Activated CD4-positive, alpha-beta memory T cell treated with anti-CD3 and anti-CD28 coated beads, Interleukin-2, amount 10 ng/mL, durations not matched to agents 7 days and 5 days (primary cell): ENCODE measurements at places on chromosomes 12 and 14.
A peak's percentile ranks its signal among the peaks of the same experiment; 100 is the strongest.

- no peak for DNase-seq
Measured at GRCh38 chr14:86168371-86168770, 638.4 kb downstream of the FLRT2 start.

DNA sequence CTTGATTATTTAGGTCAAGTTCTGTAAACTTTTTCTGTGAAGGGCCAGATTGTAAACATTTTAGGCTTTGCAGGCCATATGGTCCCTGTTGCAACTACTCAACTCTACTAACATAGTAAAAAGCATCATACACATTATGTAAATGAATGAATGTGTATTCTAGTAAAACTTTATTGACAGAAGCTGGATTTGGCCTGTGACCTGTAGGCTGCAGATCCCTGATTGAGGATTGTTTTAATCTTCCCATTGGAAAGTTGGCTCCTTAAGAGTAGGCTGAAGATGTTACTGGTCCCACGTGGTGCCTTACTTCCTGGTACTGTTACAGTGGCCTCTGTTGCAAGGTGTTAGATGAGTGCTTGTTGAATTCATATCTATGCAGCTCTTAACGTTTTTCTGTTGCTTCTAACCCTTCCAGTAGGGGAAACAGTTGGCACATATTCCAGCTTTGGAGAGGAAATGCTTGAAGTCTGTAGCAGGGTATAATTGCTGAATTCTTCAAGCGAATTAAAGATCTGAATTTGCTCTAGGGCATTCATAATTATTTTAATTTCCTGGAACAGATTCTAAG is 133.6 kb upstream of the DNM1L start:
- DNase-seq: no peak

GRCh38 chr12:103207936-103208335 is 250.5 kb downstream of the ASCL1 start:
- DNase-seq: no peak

DNA sequence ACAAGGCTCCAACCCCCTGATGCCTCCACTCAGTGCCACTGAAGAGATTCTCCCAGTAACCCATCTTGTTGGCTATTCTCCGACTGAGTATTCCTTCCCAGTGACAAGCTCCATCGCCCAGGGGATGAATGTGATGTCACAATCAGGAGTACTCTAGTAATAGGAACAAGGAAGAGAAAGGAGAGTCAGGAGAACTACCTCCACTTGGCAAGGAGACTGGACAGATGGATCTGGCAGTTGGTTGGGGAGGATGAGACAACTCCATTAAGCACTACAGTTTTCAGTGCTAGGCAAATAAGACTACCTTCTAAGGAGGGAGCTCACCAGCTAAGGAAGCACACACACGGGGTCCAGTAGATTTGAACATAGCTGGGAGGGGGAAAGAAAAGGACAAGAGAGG is 5.3 kb downstream of the RNF41 start:
- no peak for DNase-seq

GRCh38 chr14:89779707-89780106 is 174.8 kb downstream of the EFCAB11 start:
- no peak for DNase-seq

DNA sequence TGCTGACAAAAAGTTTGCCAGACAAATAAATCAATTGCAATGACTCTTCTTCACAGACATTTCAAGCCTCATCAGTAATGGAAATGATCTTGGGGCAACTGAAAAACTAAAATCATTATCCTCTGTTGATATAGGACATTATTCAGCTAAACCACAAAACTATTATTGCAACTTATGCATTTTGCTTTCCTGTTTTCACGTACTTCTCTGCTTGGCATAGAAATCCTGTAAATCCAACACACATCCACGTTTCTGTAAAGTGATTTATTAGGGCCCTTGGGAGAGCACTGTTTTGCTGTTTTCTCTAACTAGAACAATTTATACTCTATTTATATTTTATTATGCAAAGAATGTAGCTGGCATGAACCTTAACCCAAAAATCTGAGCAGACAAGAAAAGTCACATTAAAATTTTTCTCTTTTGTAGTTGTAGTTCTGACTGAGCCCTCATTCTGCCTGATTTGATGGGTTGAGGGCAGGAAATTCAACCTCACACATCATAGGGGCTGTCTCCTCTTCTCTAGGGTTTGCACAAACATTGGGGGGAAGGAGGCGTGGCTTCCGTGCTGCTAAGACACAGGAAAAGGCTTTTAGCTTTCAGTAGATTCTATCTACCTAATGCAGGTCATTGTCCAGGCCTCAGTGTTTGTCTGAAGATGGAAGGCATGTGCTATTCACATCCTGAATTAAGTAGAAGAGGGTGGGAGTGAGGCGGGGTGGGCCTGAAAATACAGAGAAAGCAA is 11.5 kb upstream of the NUP107 start:
- DNase-seq: peak; percentile 82

- no peak for DNase-seq
Measured at GRCh38 chr12:109697877-109698468, 15.7 kb upstream of the FAM222A start.

DNA sequence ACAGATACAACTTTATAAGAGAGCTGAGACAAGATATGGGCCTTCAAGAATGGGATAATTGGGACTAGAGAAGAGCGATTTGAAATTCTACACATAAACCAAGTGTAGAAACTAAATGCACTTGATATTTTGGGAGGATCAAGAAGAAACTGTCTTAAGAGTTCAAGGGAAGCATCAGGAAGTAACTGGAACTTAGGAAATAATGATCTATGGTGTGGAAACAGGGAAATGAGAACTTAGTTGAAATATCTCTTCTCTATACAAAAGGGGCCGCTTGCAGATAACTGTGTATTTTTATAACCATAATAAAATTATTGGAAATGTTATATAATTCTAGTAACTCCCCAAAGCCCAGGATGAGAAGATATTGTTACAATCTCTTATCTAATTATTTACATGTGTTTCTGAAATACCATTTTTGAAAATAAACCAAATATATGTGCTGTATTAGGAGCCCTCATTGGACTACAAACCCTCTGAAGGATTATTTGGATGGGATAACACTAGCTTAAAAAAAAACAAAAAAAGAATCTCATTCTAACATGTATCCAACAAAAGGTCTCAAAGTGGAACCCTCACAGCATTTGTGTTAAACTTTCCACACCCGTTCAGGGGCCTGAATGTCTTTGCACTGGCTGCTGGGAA is 84.7 kb upstream of the FLRT2 start:
- no peak for DNase-seq

- DNase-seq: no peak
Measured at GRCh38 chr12:58253663-58254062, 312.3 kb downstream of the ATP23 start.

- DNase-seq: no peak
Measured at GRCh38 chr14:71589609-71590008, 342.6 kb upstream of the RGS6 start.

DNA sequence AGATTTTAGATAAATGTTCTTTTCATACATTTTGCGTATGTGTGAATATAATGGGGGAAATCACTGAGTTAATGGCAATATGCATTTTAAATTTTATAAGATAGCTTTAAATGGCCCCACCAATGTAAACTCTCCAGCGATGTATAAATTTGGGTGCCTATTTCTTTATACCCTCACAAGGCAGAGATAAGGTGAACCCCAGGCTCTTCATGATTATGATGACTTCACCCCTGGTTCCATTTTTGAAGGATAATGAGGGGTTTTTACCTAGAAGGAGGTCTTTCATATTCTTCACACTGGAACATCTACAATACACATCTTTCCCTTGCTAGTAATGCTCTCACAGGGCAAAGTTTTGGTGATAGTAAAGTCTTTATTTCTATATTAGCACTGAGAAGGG is 35.2 kb downstream of the KLRG1 start:
- no peak for DNase-seq

- DNase-seq: no peak
Measured at GRCh38 chr12:93729934-93730333, 52.8 kb downstream of the CRADD start.

DNA sequence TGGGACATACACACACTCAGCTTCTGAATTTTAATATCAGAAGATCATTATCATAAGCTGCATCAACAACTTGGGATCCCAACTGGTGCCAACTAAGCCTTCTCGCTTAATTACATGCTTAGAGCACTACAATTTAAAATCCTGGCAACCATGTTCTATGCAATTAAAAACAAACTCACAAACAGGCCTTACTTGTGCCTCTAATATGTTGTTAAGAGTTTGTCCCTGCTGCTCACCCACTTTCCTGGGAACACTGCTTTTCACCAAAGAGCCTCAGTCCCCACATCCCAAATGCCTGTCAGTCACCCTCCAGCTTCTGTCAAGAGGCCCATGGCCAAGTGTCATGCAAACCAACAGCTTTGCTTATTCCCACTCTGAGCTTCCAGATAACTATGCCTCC is 69.7 kb downstream of the TTC9 start:
- DNase-seq: no peak

DNA sequence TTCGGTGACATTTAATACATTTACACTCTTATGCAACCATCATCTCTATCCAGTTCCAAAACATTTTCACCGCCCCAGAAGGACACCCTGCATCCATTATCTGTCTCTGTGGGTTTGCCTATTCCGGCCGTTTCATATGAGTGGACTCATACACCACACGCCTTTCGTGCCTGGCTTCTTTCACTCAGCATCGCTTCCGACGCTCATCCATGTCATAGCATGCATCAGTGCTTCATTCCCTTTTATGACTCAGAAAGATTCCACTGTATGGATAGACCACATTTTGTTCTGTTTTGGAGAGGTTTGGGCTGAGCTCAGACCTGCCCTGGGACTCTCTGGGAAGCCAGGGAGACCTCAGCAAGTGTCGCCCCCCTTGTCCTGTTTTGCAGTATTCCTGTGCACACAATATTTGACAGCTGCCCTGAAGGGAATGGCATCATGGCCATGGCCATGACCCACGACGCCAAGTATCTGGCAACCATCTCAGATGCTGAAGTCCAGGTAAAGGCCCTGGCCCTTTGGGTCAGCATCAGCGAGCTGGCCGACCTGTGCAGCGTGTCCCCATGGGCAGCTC is 23.8 kb downstream of the CFAP251 start:
- DNase-seq: no peak

GRCh38 chr12:119775246-119775895 is 101.7 kb downstream of the CIT start:
- no peak for DNase-seq

- DNase-seq: peak; percentile 86
Measured at GRCh38 chr14:61452452-61452851, 131.1 kb downstream of the PRKCH start.

DNA sequence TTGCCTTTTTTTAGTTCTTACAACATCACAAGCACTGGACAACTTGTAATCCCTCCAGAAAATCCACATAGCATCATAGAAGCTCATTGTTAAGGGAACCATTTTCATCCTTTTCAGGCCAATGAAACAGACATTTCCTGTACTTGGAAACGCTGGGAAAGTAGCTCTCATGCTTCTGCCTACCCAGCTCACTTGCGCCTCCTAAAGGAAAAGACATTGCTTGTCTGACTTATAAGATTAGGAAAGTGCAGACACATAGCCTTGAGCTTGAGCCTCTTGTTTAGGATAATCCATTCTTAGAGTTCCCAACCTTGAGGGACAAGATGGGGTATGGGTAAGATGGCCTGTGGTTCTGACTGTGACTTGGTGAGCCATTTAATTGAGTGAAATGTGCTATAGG is 589.5 kb downstream of the NOVA1 start:
- no peak for DNase-seq

DNA sequence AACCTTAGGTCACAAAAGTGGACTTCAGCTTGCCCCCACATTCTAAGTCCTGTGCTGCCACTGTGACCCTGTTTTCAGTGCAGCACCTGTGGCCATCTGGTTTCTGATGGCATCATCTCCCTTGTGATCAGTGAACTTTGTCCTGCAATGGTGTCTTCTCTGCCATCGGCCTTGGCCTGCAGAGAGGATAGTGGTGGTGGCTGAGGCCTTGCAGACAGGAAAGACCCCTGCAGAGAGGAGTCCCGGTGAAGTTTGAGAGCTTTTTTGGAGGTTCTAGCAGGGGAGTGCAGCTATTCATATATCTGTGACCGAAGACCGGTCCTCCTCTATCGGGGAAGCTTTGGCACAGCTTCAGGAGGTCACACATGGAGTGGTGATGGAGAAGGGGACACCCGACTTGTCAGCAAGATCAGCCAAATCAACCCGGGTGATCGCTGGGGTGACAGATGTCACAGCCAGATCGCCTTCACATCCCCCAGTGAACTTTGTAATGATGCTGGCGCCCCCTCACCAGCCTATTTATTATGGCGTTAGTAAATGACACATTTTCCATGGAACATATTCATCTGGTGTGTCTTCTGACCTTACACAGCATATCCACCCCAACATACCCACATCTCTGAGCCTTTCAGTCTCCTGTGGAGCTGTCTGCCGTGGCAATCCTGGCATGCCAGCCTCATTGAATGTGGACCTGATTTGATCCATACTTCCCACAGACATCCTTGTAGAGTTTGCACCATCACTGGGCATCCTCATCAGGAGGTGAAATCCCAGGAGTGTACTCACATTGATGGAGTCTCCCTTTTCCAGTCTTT is 136.1 kb downstream of the PAPOLA start:
- peak; percentile 9 for DNase-seq
